Activated CD8-positive, alpha-beta memory T cell treated with anti-CD3 and anti-CD28 coated beads for 24 hours (primary cell): ENCODE measurements at places on chromosomes 4 and X.

GRCh38 chrX:126065901-126066660 lies 100.0 kb downstream of the DCAF12L2 start:
- DNase-seq: no peak

GRCh38 chr4:3215256-3215655 lies 33.7 kb upstream of the MSANTD1 start:
- no peak for DNase-seq

DNA sequence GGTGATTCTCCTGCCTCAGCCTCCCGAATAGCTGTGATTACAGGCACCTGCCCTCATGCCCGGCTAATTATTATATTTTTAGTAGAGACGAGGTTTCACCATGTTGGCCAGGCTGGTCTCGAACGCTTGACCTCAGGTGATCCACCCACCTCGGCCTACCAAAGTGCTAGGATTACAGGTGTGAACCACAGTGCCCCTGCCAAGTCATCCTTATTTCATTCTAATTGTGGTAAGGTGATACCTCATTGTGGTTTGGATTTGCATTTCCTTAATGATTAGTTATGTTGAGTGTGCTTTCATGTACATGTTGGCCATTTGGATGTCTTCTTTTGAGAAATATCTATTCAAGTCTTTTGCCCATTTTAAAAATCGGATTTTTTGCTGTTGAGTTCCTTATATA lies 93.0 kb downstream of the USP9X start:
- DNase-seq: no peak

DNA sequence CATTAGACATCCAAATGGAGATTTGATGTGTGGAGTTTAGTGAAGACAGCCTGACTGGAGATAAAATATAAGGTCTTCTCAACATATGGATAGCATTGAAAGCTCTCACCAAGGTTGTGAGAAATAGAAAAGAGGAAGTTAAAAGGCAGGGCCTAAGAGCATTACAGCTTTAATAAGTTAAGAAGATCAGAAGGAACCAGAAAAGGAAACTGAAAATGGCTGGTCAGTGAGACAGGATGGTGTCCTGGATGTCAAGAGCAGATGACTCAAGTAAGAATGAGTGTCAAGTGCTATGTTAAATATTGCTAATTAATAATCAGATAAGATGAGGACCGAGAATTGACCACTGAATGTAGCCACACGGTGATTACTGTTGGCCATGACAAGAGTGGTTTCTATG lies 642.9 kb downstream of the STPG2 start:
- no peak for DNase-seq

DNA sequence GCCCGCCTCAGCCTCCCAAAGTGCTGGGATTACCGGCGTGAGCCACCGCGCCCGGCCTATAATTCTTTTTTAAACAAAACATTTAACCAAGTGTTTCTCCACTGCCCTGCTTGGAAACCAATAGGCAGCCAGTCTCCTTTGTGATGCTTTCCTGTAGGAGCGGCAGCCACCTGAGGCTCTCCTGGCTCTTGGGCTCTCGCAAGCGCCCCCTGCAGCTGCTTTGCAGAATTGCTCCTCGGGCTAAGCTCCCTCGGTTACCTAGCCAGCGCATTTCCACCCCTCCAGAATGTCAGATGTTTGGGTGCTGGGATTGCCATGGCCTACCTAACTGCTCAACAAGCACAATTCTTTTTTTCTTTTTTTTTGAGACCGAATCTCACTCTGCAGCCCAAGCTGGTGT lies 7.7 kb downstream of the S100P start:
- no peak for DNase-seq

DNA sequence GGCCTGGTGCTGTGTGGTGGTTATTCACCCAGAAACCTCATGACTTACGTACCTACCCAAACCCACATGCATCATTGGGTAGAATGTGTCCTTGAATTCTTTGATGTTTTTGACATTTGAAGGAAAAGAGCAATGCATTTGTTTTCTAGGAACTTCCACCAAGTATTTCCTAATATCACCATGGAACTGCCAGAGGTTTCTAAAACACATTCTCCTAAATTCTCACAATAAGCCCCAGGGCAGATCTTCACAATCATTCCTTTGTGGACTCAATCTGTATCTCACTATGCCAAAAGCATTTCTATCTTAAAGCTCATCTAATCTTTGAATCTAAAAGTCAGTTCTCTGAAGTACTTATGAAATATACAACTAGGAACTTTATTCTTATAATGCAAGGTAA lies 8.3 kb upstream of the ODAM start:
- DNase-seq: no peak

- no peak for DNase-seq
Measured at GRCh38 chrX:34586346-34586911, 70.7 kb downstream of the TMEM47 start.

DNA sequence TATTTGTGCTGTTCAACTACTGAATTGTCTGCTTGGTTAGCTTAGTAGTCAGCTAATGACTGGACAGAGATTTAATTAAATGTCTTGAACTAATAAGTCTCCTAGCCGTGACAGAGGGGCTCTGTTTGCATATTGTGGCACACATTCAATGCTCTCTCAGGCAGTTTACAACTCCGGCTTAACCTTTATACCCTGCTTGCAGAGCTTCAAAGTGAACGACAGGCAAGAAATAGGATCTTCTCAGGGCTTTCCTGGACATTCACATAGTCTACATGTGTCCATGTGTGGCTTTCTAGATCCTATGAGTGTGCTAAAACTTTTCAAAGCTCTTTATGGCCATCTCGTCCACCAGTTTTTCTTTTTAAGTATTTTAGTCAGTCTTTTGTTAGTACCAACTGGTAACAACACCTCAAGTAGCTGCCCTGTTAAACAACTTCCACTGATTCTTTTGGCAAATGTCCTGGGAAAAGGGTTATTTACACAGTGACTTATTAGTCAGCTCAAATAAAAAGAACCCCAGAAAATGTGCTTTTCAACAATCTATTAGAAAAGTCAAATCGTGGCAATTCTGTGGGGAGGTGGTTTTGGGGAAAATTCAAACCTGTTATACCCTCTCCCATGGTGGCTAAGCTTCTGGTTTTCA lies 28.6 kb downstream of the OR13H1 start:
- DNase-seq: no peak

- DNase-seq: no peak
Measured at GRCh38 chrX:38211891-38212635, 8.6 kb downstream of the SRPX start.

- no peak for DNase-seq
Measured at GRCh38 chr4:189443341-189443740, 497.3 kb upstream of the FRG1 start.

GRCh38 chr4:169841776-169842175 lies 84.0 kb upstream of the HPF1 start:
- no peak for DNase-seq

DNA sequence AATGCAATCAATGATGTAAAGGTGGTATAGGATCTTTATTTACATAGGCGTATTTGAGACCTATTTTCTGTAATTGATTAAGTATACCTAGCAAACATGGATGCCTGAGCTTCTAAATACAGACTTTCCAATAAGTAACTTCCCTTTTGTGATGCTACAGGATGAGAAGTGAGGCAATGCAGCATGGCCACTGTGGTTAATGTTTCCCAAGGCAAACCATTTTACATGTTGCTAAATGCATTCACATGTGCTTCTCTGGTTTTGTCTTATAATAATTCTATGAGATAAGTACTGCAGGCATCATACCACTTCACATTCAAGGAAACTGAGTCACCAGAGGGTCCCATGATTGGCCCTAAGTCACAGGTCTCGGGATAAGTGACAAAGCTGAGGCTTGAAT lies 35.7 kb upstream of the NKX3-2 start:
- DNase-seq: no peak

DNA sequence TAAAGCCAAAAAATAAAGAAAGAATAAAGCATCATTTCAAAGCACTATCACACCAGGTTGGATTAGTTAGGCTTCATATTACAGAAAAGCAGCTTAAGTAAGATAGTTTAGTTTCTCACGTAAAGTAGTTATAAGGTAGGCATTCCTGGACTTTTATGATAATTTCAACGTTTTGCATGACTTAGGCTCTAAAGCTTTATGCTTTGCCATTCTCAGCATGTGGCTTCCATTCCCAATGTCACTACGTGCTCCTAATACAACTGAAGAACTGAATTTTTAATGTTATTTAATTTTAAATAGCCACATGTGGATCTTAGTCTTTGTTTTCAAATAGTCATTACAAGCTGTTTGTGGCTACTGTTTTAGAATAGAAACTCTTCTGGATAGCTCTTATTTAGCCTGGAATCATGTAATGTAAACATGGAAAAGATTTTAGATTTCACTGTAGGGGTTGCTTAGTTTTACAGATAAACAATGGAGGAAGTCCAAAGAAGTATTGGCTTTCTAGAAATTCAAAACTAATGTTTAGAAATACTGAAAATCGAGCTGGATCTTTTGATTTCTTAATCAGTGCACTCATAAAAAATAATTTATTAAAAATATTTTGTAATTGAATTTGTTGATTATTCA lies 710.0 kb downstream of the IL1RAPL1 start:
- DNase-seq: no peak

DNA sequence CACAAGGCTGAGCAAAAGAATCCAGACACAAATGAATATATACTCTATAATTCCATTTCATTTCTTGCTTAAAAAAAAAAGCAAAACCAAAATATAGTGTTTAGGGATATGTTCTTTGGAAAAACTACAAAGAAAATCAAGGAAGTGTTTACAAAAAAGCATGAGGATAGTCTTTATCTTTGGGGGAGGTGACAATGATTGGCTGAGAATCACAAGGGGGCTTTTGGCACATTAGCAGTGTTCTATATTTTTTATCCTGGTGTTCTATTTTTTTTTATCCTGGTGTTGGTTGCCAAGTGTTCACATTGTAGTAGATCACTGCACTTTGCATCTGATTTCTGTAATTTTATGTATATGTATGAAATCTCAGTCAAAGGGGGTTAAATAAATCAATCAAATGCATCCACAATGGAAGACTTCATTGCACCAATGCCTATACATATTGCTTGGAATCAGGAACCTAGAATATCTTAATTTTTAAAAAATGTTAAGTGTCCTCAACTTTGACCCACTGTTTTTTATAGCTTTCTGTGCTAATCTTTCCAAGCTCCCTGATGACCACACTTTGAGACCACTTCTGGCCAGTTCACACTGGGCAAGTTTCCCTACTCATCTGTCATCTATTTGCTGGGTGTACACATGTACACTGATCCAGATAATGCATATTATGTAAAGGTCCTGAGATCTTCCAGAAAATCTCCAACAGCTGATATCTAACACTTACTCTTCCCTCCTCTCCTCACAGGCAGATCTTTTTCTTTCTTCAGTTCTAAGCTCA lies 3.7 kb downstream of the TBC1D9 start:
- no peak for DNase-seq

DNA sequence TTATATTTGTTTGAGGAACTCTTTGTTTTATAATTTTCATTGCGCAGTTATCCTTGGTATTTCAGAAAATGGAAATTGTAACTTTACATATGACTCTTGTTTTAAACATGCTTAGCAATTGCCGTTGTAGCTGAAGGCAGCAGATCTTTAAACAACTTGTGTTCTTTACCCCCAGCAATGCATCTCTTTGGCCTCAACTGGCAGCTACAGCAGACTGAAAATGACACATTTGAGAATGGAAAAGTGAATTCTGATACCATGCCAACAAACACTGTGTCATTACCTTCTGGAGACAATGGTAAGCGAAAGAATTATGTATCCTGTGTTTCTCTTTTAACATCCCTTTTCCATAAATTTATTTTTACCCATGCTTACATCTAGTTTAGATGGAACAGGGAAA lies 263.6 kb downstream of the DCTD start:
- no peak for DNase-seq

DNA sequence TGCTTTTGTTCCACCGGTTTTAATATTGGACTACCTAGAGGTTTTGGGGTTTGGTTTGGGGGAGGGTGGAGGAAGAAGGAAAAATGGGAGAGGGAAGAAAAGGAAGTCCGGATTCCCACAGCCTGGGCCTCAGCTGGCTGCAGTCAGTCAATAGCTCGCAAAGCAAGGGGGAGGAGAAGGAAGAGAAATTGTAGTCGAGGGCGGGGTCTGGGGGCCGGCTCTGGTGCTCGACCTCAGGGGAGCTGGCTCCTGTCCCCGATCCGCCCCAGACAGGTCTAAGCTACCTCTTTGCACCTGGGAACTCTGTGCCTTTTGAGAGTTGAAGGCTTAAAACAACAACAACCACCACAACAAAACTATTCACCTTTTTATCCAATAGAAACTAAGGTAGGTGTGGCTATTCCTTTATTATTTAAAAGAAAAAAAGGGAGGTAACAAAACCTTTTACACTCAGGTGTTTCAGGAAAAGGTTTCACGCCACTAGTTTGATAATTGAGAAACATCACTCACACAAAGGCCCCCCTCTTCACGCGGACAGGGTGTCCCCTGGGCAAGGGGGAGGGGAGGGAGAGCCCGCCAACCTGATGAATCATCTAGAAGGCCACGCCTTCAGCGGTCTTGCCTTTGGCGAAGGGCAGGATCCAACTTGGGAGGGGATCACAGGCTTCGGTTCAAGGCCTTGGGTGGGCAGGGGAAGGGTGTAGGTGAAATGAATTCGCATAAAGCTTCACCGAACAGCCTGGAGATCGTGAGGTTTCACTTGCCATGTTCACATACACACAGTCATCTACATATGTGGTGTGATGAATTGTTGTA lies 1.6 kb upstream of the LNX1 start:
- no peak for DNase-seq

- DNase-seq: peak; percentile 70
Measured at GRCh38 chr4:22237155-22237751, 278.6 kb downstream of the ADGRA3 start.

- DNase-seq: no peak
Measured at GRCh38 chrX:79721234-79721633, 293.3 kb upstream of the TBX22 start.

GRCh38 chr4:26420913-26421312 lies 69.4 kb downstream of the CCKAR start:
- DNase-seq: no peak

DNA sequence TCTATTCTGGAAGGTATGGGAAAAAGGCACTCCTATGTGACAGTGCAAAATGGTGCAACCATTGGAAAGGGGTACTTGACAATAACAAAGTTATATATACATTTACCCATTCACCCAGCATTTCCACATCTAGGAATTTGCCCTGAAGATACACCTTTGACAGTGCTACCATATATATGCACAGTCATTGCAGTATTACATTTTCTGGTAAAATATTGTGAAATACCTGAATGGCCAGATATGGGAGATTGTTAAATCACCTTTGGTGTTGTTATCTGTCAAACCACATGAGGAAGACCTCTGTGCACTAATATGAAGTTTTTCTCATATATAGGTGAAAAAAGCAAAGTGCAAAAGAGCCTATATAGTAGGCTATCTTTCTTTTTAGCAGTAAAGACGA lies 53.5 kb downstream of the SMAD1 start:
- DNase-seq: no peak

- no peak for DNase-seq
Measured at GRCh38 chrX:20015422-20015821, 24.6 kb upstream of the BCLAF3 start.

- no peak for DNase-seq
Measured at GRCh38 chrX:47097018-47097417, 18.8 kb downstream of the RGN start.

DNA sequence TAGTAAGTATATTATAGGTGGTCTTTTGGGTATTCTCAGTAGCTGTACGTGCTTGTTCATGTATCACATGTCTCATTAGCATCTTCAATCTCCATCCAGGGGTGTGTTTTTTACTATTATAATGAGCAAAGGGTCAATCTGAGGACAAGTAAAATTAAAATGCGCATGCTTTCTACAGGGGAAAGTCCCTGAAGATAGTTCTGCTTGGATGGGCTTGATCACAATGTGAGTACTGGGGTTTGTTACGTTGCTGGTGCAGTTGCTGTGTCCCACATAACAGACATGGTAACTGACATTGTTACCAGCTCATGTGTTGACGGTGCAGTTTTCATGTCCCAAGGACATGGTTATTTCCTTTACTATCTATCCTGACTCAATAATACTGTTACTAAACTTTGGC lies 65.9 kb downstream of the UCHL1 start:
- DNase-seq: no peak
